Stimulated activated CD8-positive, alpha-beta memory T cell treated with anti-CD3 and anti-CD28 coated beads, Interleukin-4, amount 100 ng/mL, for 24 hours (primary cell): ENCODE measurements at places on chromosomes 5 and 9.

GRCh38 chr5:73812457-73812856 lies 186.5 kb downstream of the ARHGEF28 start:
- no peak for DNase-seq

GRCh38 chr5:81288021-81288433 lies 13.4 kb upstream of the ZCCHC9 start:
- DNase-seq, result no peak

- no peak for DNase-seq
Observed at GRCh38 chr5:176579323-176579722, 30.2 kb downstream of the CDHR2 start.

- no peak for DNase-seq
Observed at GRCh38 chr5:170538096-170538465, 34.3 kb downstream of the KCNIP1 start.

GRCh38 chr5:172450861-172451695 lies 3.2 kb downstream of the SH3PXD2B start:
- DNase-seq, result peak; percentile 21

GRCh38 chr5:116063950-116064349 lies 20.9 kb upstream of the COMMD10 start:
- no peak for DNase-seq

GRCh38 chr5:74543162-74543995 lies 97.1 kb downstream of the ENC1 start:
- no peak for DNase-seq

GRCh38 chr9:27394154-27394825 lies 97.3 kb upstream of the EQTN start:
- DNase-seq, result no peak

GRCh38 chr9:105971986-105972385 lies 277.6 kb downstream of the TMEM38B start:
- no peak for DNase-seq

GRCh38 chr5:150057996-150058395 lies 28.4 kb downstream of the CSF1R start:
- no peak for DNase-seq

- no peak for DNase-seq
Observed at GRCh38 chr5:115415143-115415491, 118.7 kb upstream of the CCDC112 start.

DNA sequence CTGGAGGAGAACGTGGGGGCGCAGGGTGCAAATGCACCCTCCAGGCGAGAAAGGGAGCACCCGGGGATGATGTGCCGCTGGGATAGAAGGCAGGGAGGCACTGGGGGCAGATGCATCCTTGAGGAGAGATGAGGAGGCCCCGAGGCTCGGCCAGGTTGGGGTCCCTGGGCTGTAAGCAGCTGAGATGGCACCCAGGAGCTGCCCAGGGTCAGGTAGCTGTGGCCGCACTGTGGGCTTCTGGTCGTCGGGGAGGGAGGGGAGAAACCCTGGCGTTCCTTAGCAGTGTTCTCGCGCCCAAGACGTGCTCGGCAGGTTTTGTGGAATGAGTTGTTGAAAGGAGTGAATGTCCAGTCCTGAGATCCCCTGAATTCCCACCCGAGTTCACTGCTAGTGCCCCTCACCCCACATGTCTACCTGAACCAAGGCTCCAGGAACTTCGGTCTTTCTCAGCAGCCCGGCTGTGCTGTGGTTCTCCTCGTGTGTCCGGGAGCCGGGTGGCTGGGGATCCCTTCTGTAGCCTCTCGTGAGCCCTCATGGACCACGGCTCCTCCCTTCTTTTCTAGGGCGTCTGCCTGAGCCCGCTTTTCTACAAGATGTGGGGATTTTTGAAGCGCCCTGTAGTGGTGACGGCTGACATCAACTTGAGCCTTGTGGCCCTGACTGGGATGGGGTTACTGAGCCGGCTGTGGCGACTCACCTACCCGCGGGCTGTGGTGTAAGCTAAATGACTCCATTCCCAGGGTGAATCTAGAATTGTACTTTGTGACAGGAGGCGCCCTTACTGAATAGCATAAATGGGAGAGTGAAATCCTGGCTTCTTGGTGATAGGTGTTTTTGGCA lies 1.1 kb downstream of the POMT1 start:
- DNase-seq, result peak; percentile 51

DNA sequence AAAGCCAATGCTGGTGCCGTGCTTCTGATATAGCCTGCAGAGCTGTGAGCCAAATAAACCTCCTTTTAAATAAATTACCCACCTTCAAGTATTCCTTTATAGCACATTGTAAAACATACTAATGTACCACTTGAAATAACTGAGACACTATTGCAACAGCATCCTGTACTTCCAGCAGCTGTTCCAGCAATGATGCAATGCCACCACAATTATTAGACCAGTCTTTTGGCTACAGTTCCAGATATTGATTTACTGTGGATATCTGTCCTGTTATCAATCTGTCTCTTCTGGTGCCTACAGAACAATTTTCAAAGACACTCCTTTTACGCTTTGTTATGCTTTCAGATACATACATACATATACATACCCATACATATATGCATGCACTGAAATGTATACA lies 567.9 kb downstream of the TAF11L14 start:
- DNase-seq, result no peak
